Activated naive CD8-positive, alpha-beta T cell treated with anti-CD3 and anti-CD28 coated beads for 36 hours (primary cell): ENCODE measurements at places on chromosomes 11 and 22.
A peak's percentile ranks its signal among the peaks of the same experiment; 100 is the strongest.

- H3K4me1 ChIP-seq: peaks cover 2% of the 10 kb centered on the region
- no peaks in the 10 kb centered on the region for H3K27me3 ChIP-seq
- no peak overlapping the region for H3K4me3 ChIP-seq
These were observed 15.0 kb downstream of the ALKBH3 start for GRCh38 chr11:43895601-43896000.

DNA sequence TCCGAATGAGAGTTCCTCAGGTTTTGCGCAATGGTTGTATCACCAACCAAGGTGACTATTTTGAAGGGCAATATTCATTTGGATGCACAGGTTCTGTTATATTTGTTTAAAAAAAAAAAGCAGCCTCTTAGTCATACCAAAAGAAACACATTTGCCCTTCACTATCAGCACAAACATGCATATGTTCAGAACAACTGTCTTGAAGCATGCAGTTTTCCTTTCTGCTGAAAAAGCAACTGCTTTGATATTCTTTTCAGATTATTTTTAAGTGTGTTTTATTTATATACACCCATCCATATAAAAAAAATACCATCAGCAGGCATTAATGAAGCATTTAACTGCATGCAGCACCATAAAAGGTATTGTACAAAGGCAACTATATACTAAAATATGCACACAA lies 67.8 kb downstream of the RBFOX2 start:
- H3K4me1 ChIP-seq: no peaks in the 10 kb centered on the region
- H3K36me3 ChIP-seq: no peaks in the 10 kb centered on the region
- H3K27ac ChIP-seq: no peak overlapping the region
- DNase-seq: no peak
- no peak overlapping the region for H3K4me3 ChIP-seq

GRCh38 chr11:116071241-116071640 lies 567.0 kb upstream of the CADM1 start:
- no peaks in the 10 kb centered on the region for H3K36me3 ChIP-seq
- H3K4me3 ChIP-seq: no peak overlapping the region
- no peak for DNase-seq
- H3K4me1 ChIP-seq: no peaks in the 10 kb centered on the region

GRCh38 chr11:128206461-128206860 lies 380.9 kb downstream of the ETS1 start:
- no peak overlapping the region for H3K4me3 ChIP-seq
- no peak for DNase-seq
- H3K27me3 ChIP-seq: no peaks in the 10 kb centered on the region
- H3K4me1 ChIP-seq: peaks cover 13% of the 10 kb centered on the region

DNA sequence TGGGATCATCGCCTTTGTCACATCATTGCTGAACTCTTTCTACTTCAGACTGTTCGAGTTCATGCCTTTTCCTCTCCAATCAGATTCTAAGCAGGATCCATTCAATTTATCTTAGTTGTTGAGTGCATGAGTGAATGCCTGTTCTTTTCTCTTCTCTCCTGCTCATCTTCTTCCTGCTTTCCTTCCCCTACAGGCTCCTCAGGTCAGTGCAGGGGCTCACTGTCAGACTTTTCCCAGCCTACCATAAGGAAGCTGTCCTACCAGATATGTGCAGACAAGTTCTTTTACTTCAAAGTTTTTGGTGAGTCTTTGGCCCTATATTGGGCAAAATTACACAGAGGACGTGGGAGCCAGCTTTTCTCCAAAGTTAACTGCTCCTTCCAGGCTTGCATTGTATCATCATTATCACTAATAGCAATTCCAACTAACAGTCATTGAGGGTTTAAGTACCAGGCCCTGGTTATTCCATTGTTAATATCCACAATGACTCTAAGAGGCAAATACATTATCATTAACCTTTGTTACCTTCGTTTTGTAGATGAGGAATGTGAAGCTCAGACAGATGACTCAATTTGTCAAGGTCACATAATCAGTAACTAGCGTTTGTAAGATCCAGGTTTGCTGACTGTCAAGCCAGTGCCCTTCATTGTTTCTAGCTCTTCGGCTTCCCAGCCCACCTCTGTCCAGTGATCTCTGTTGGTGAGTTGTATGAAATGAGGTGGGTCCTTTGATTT lies 30.4 kb downstream of the OR6Q1 start:
- H3K36me3 ChIP-seq: no peaks in the 10 kb centered on the region
- no peak for DNase-seq
- no peaks in the 10 kb centered on the region for H3K4me1 ChIP-seq

DNA sequence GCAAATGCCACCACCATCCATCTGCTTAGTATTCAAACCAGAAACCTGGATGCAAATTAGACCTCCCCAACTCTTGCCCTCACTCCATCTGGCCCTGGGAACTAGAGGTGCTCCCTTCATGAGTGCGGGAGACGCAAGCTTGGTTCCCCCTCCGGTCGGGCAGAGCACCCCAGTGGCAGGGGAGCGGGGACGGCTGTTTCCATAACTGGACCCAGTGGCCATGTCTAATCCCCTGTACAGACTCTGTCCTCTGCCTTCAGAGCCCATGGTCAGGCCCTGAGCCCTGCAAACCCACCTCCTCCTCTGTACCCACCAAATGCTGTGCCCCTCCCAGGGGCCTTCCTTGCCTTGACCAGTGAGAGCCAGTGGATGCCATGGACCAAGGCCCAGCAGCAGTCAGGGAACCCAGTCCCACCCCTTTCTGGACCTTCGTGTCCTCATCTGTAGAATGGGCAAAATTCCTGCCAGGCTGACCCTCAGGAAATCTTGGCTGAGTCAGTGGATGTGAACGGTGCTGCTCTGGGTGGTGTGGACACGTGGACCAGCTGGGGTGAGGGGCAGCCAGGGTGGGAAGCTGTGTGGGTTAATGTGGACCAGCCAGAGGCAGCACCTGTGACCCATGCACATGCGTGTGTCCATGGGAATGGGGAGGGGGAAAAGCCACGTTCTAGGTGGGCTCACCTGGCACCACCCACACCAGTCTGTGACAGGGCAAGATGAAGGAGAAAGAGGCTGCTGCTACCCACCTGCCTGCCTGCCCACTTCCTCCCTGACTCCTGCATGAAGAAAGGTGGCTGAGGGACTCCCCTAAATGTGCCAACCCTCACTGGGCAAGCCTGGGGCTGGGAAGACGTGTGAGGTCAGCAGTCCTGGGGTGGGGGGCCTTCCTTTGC lies 72.8 kb downstream of the LRRC32 start:
- no peak for DNase-seq
- H3K4me1 ChIP-seq: peaks cover 9% of the 10 kb centered on the region
- H3K4me3 ChIP-seq: no peak overlapping the region
- H3K27me3 ChIP-seq: peaks cover 14% of the 10 kb centered on the region
- H3K27ac ChIP-seq: no peak overlapping the region
- H3K36me3 ChIP-seq: no peaks in the 10 kb centered on the region

- peaks cover 14% of the 10 kb centered on the region for H3K36me3 ChIP-seq
- H3K4me3 ChIP-seq: no peak overlapping the region
- DNase-seq: no peak
- H3K27ac ChIP-seq: no peak overlapping the region
These were observed 91.6 kb downstream of the ATXN10 start for GRCh38 chr22:45763236-45763624.

DNA sequence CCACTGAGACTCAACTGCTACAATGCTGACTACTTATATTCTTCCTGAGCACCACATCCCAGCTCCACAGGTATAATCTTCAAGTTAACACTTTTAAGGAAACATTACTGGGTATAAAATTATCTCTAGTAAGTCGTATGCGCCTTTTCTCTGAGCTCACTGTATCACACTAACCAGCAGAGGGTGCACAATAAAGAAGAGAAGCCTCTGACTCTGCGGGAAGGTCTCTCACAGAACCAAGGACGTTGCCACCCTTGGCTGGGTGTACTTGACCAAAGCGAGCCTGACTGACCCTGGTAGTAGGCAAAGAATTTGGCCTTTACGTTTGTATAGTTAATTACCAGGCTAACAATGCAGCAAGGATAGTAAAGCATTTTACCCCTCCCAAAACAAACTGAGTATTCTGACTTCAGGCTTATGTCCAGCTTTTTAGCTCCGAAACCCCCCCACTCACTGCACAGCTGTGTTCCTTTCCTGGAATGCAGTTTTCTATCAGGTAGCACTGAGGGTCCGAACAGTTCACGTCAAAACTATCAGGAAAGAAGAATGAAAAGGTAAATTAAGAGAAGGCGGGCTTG lies at the start of gene BTBD18:
Gene BTBD18, minus strand, starts transcription at position 144 of the 578 bp plus-strand sequence. CDS start 631 bp downstream, outside the sequence.
- no peak for DNase-seq
- H3K4me1 ChIP-seq: peaks cover 14% of the 10 kb centered on the region
- H3K36me3 ChIP-seq: peaks cover 7% of the 10 kb centered on the region
- no peaks in the 10 kb centered on the region for H3K27me3 ChIP-seq
- peak within 1 kb of the TSS; percentile 65 for H3K27ac ChIP-seq

- no peak for DNase-seq
- no peak overlapping the region for H3K4me3 ChIP-seq
- H3K36me3 ChIP-seq: no peaks in the 10 kb centered on the region
- no peak overlapping the region for H3K27ac ChIP-seq
- peaks cover 7% of the 10 kb centered on the region for H3K4me1 ChIP-seq
These were observed 3.1 kb downstream of the MAPK8IP2 start for GRCh38 chr22:50603511-50604255.

DNA sequence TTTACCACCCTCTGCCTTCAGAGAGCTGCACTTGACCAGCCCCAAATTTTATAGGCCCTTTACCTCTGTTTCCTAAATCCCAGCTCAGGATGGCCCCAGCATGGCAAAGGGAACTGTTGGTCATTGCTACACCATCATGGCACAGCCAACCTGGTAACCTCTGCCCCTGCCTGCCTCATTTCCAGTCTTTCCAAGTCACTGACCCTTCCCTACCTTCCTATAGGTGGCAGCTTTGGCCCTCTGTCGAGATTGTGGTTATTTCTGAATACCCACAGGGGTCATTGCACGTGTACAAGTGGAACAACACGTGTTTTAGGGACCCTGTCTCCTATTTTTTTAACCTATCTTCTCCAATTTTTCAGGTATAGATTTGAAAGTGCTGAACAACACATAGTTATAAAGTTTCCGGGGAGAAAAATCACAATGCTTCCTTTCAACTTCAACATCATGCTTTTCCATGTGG lies 2.8 kb downstream of the GALNT18 start:
- peaks cover 64% of the 10 kb centered on the region for H3K27me3 ChIP-seq
- peaks cover 2% of the 10 kb centered on the region for H3K36me3 ChIP-seq
- H3K4me3 ChIP-seq: peak overlapping the region; percentile 9
- no peak overlapping the region for H3K27ac ChIP-seq

- no peaks in the 10 kb centered on the region for H3K36me3 ChIP-seq
- H3K4me1 ChIP-seq: peaks cover 32% of the 10 kb centered on the region
- H3K27ac ChIP-seq: no peak overlapping the region
These were observed 12.9 kb upstream of the LRRC32 start for GRCh38 chr11:76683161-76684095.

DNA sequence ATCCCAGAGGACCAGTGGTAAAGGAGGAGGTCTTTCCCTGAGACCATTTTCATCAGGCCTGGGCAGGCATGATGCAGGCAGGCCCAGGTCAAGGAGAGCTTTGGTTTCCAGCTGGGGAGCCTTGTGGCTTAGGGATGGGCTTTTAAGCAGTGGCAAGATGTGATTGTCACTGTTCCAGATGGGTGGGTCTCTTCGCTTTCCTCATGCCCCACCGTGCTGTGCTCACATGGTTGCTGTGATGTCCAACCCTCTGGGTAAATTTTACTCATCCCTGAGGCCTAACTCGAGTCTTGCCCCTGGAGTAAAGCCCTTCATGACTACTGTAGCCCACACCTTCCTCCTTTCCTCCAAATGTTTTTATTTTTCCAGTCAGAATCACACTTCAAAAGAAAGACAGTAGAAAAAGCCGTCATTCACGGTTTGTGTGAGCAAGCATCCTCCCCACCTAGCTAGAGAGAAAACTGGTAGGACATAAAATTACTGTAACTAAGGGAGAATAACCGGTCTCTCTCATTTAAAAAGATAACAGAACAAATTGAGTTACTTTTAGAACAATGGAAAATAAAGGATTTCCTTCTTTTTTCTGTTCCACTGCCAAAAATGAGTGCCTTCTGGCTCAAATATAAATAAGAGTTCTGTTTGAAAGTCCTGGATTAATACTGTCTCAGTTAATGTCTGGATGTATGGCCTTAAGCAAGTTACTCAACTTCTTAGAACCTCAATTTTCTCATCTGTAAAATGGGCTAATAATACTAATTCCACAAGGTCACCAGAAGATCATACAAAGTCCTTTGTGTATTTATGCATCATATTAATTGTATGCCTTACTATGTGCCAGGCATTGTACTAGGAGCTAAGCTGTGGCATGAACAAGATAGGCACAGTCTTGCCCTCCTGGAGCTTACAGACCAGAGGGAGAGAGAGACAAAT lies 84.9 kb downstream of the ME3 start:
- peaks cover 19% of the 10 kb centered on the region for H3K36me3 ChIP-seq
- H3K4me1 ChIP-seq: peaks cover 14% of the 10 kb centered on the region
- no peak overlapping the region for H3K27ac ChIP-seq
- H3K4me3 ChIP-seq: no peak overlapping the region
- H3K27me3 ChIP-seq: no peaks in the 10 kb centered on the region

- no peaks in the 10 kb centered on the region for H3K4me1 ChIP-seq
- no peak overlapping the region for H3K27ac ChIP-seq
- H3K4me3 ChIP-seq: no peak overlapping the region
- no peak for DNase-seq
- H3K27me3 ChIP-seq: peaks cover 5% of the 10 kb centered on the region
- H3K36me3 ChIP-seq: no peaks in the 10 kb centered on the region
These were observed 182.6 kb downstream of the ST3GAL4 start for GRCh38 chr11:126538071-126538470.

- H3K4me1 ChIP-seq: no peaks in the 10 kb centered on the region
- DNase-seq: no peak
- H3K36me3 ChIP-seq: no peaks in the 10 kb centered on the region
- H3K27ac ChIP-seq: no peak overlapping the region
- H3K4me3 ChIP-seq: no peak overlapping the region
These were observed 41.2 kb downstream of the GGTLC2 start for GRCh38 chr22:22685586-22685985.

- H3K4me3 ChIP-seq: no peak overlapping the region
- no peak overlapping the region for H3K27ac ChIP-seq
- H3K27me3 ChIP-seq: no peaks in the 10 kb centered on the region
- DNase-seq: peak; percentile 52
These were observed 12.0 kb downstream of the BRSK2 start for GRCh38 chr11:1401656-1402221.

DNA sequence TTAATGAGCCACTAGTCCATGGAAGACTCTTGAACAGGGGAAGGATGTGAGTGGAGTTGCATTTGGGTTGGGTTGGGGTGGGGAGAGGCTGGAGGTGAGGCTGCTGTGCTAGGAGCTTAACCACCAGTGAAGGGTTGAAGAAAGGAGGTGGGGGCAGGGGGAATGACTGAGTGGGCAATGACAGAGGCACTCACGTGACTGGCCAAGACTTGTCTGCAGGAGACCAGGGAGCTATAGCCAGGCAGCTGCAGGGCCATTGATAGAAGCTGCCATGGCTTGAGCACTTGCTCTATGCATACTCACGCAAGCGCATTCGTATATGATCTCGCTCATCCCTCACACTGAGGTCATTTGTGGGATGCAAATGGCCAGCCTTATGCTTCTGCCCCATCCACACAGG lies 4.0 kb downstream of the LMO2 start:
- no peaks in the 10 kb centered on the region for H3K36me3 ChIP-seq
- peaks cover 86% of the 10 kb centered on the region for H3K27me3 ChIP-seq
- H3K4me3 ChIP-seq: no peak overlapping the region
- peaks cover 18% of the 10 kb centered on the region for H3K4me1 ChIP-seq
- H3K27ac ChIP-seq: no peak overlapping the region
- no peak for DNase-seq
